ENCODE measurements at places on chromosomes 13 and 19. TPM values are rescaled to one million over a fixed set of nuclear protein-coding genes. Genes with fewer than 3 reads are reported as not detected.

CPB2 gene
- total RNA-seq, result not detected

OR10H3 gene
- not detected for total RNA-seq

CYP2A7 gene
- not detected for total RNA-seq

IL17D gene
- 1.4 TPM for total RNA-seq

GRCh38 chr13:44693156-44693764 is 117.1 kb upstream of the TSC22D1 start:
- ATAC-seq, result no peak
- H3K4me3 ChIP-seq, result no peak overlapping the region
- no peak overlapping the region for H3K27ac ChIP-seq
- H3K27me3 ChIP-seq, result no peaks in the 10 kb centered on the region
- no peaks in the 10 kb centered on the region for H3K36me3 ChIP-seq

- H3K27me3 ChIP-seq, result peaks cover 63% of the 10 kb centered on the region
- no peaks in the 10 kb centered on the region for H3K36me3 ChIP-seq
- H3K27ac ChIP-seq, result no peak overlapping the region
- ATAC-seq, result no peak
- no peak overlapping the region for H3K4me3 ChIP-seq
Measured at GRCh38 chr19:7772752-7773291, 9.8 kb downstream of the CLEC4M start.

- no peak overlapping the region for H3K27ac ChIP-seq
- H3K27me3 ChIP-seq, result peaks cover 20% of the 10 kb centered on the region
- H3K4me3 ChIP-seq, result no peak overlapping the region
- no peaks in the 10 kb centered on the region for H3K36me3 ChIP-seq
- H3K4me1 ChIP-seq, result no peaks in the 10 kb centered on the region
- ATAC-seq, result no peak
Measured at GRCh38 chr19:32273483-32273882, 71.9 kb upstream of the ZNF507 start.

DNA sequence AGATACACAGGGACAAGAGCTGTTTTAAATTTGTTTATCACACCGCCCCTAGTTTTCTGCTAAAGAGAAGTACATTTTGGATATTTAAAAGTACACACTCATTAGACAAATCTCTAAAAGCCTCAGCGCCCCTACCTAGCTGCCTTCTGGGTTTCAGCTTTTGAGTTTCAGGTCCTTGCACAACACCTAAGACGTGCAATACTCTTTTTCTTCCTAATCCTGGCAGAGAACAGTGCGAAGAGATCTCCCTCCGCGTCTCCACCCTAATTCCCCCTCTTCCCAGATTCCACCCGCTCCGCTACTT is 421 bp upstream of the KLF5 start:
- H3K36me3 ChIP-seq, result no peaks in the 10 kb centered on the region
- H3K27me3 ChIP-seq, result no peaks in the 10 kb centered on the region
- ATAC-seq, result no peak
- no peak overlapping the region for H3K27ac ChIP-seq

GRCh38 chr19:17794731-17795494 is at the start of gene B3GNT3:
Gene B3GNT3 (plus strand): TSS chr19:17795138. CDS start chr19:17807808, 12,670 bp downstream.
- H3K27ac ChIP-seq, result no peak within 1 kb of the TSS
- no peaks in the 10 kb centered on the region for H3K36me3 ChIP-seq
- ATAC-seq, result no peak

GRCh38 chr19:7579182-7579581 is 16.5 kb upstream of the CAMSAP3 start:
- H3K4me3 ChIP-seq, result no peak overlapping the region
- H3K36me3 ChIP-seq, result no peaks in the 10 kb centered on the region
- H3K27ac ChIP-seq, result no peak overlapping the region

DNA sequence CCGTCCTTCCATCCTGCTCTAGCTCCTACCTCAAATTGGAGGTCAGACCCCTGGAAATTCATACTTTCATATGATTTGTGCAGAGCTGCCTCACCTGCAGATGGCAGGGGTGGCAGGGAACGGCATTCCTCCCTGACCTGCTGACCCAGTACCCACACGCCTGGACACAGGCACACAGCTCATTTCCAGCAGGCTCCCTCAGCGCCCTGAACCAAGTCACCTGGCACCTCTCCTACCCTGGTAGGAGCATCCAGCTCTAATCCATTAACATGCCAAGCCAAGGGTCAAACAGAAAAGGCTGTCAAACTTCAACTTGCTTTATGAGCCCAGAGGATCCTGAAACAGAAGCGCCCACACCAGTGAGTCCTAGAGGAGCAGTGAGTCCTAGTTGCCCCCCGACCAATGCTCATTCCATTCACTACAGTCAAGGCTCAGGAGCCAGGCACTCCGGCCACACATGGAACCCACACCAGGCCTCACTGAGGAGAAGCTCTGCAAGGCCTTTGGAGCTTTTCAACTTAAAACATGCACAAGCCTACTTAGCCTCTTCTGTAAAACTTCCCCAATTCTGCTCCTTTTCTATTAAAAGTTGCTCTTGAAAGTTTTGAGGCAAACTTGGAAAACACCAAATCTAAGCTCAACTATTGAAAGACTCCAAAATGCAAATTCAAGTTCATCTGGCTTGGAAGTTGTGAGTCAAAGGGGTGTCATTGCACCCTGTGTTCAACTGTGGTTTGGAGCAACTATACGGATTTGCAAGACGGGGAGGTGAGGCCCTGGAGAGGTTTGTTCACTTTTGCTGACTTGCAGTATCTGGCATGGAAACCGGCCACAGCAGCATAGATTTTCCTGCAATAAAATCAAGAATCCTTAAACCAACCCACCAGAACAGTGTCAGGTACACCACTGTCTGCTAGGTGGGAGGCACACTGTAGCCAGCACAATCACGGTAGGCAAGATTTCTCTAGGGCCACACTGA is 96.7 kb downstream of the CRYL1 start:
- no peaks in the 10 kb centered on the region for H3K27me3 ChIP-seq
- no peak overlapping the region for H3K4me3 ChIP-seq
- no peak overlapping the region for H3K27ac ChIP-seq
- no peak for ATAC-seq
- no peaks in the 10 kb centered on the region for H3K4me1 ChIP-seq

DNA sequence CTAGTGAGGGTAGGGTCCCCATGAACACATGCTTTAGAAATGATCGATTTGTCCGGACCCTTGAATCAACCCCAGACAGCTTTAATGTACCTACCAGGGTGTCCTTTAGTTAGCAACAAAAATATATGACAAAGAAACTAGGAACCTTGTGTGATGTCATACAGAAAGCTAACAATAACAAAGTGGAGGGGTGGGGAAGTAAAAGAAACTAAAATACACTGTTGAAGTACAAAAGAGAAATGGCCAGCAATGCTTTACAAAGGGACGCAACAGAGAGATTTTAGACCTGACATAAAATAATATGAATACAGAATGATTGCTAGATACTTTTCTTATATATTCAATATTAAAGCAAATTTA is 40.0 kb downstream of the DZIP1 start:
- no peak for ATAC-seq
- no peak overlapping the region for H3K4me3 ChIP-seq
- no peak overlapping the region for H3K27ac ChIP-seq
- H3K36me3 ChIP-seq, result no peaks in the 10 kb centered on the region
- H3K27me3 ChIP-seq, result no peaks in the 10 kb centered on the region

DNA sequence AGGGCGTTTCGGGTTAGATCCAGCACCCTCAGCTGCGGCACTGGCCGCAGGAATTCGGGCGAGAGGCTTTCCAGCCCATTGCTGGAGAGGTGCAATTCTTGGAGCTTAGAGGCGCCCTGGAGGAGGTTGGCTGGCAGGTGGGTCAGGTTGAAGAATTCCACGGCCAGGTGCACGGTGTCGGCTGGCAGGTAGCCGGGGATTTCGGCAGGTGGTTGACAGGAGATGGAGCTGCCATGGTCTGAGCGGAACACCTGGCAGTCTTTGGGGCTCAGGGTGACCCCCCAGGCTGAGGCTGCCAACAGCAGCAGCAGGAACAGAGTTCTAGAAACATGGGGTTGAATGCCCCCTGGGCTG is 1.3 kb downstream of the LRG1 start:
- H3K36me3 ChIP-seq, result no peaks in the 10 kb centered on the region
- H3K4me1 ChIP-seq, result no peaks in the 10 kb centered on the region
- no peak overlapping the region for H3K27ac ChIP-seq
- H3K4me3 ChIP-seq, result no peak overlapping the region
- ATAC-seq, result no peak
- peaks cover 26% of the 10 kb centered on the region for H3K27me3 ChIP-seq
